SK-N-DZ (cell line): ENCODE measurements at places on chromosomes 3 and 15.

DNA sequence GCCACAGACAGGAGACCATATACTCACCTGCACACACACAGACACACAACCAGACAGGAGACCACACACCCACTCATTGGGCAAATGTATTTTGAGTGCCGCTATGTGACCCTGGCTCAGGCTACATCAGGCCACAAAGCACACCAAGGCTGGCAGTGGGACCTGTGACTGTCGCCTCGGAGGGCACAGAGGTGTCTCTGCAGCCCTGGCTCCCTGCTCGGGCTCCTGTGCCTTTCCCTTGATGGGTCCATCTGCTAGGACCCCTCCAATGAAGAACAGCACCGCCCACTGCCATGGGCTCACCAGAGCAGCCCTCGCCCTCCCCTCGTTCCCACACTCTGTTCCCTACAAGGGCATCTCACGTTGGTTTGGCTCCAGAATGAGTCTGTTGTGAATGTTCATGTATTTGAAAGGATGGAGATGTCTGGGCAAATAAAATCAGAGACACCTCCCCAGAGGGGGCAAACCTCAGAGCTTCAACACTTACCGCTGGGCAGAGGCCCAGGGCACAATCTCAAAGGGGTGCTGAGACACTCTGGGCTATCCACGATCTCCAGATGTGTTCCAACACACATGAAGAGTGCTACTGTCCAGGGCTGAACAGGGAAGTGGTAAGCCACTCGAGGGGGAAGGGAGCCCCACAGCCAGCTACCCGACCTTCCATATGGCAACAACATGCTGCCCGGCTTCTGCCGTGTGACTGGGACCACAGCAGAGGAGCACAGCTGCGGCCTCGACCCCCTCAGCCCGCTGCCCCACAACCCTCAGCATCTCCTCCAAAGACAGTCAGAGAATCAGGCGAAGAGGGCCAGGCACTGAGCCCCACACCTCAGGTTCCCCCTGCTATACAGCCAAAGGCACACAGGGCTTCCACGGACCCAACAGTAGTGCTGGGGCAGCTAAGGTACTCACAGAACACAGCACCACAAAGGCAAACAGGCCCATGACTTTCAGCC lies 74.9 kb downstream of the OCA2 start:
- DNase-seq = no peak

DNA sequence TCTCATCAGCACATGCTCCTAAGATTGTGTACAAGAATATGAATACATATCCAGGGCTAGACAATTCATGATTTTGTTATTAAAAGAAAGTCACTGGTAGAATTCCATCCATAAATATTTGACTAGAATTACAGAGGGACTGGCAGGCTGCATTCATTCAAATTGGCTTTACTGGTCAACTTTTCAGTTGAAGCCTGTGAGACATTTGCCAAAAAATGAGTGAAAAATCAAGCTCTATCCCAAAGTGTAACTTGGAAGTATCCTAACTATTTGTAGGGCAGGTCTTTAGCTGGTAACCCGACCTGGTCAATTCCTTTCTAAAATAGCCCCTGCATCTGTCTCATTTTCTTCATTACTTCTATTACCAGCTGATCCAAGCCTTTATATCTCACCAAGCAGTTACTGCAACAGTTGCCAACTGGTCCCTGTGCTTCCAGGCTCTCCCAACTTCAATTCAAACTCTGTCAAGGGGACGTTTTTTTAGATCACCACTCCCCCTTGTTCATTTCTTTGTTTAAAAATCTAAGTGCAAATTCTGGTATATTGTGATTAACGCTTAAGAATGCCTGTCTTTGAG lies 173.1 kb upstream of the TBL1XR1 start:
- no peak for DNase-seq

- peak; percentile 12 for DNase-seq
Measured at GRCh38 chr3:158483701-158484235, 87.2 kb upstream of the MLF1 start.

GRCh38 chr3:142648950-142649349 lies 52.8 kb downstream of the PLS1 start:
- DNase-seq = no peak

DNA sequence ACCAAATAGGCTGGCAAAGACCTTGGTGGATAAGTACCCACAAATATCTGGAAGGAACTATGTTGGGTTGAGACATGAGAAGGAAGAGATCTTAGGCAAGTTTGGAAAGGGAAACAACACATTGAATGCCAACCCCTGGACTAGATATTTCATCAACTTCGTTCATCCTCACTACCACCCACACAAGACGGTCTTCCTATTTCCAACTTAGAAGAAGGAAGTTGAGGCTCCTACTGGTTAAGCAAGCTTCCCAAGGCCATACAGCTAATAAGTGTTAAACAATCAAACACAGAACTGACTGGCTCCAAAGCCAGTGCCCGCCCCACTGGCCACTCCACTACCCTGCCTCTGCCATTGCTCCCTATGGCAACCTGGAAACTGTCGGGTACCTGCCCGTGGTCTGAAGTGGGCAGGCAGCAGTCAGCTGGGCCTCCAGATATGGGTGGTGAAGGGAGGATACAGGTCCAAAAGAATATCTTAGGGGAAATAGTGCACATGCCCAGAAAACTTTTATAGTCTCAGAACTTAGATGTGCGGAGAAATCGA lies 94.9 kb downstream of the LIPC start:
- no peak for DNase-seq

GRCh38 chr3:77746892-77747291 lies 707.0 kb downstream of the ROBO2 start:
- DNase-seq = no peak

DNA sequence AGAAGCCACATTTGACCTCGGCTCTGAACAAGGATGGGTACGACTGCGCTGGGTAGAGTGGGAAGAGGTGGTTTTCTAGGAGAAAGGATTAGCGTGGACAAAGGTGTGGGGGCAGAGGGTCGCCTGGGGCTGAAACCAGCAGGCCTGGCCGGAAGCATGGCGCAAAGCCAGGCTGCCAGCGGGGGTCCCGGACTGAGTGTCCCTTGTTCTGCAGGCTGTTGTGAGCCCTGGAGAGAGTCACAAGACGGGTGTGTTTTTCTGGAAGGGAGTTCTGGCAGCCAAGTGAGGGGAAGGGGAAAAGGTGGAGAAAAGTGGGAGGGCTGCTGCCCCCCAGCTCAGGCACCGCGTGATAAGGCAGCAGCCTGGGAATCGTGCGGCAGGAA lies 98.5 kb upstream of the MEF2A start:
- DNase-seq = no peak
